Daoy (cell line): ENCODE measurements at places on chromosomes 6 and 20. TPM values are rescaled to one million over a fixed set of nuclear protein-coding genes. Genes with fewer than 3 reads are reported as not detected.

Gene NUP43
- 95.7 and 104 TPM in 2 replicates for total RNA-seq

Gene MOG
- total RNA-seq: not detected in 2 replicates

Gene GNRH2
- total RNA-seq: not detected in 2 replicates

Gene HSPA1L
- total RNA-seq: 0.12 and 0.80 TPM in 2 replicates

Gene FKBP1C
- total RNA-seq: 0.21 TPM in 1 of 2 replicates, not detected in the other

DNA sequence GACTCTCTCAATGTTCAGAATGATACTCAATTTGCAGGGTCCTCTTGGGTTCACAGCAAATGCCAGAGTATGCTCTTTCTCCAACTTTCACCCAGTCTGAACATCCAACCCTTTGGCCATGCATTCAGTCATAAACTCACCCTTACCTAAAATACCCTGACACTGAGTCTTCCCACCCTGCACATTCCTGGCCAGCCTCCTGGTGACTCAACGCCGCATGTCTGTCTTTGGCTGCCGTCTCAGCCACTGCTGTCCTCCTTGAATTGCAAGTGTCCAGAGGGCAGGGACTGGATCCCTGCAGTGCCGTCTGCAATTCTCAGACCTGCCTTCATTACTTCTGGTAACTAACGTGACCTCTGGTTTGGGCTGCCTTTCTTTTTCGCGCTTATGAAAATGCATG, 593.4 kb downstream of the QKI start:
- peak; percentile 33 for DNase-seq

DNA sequence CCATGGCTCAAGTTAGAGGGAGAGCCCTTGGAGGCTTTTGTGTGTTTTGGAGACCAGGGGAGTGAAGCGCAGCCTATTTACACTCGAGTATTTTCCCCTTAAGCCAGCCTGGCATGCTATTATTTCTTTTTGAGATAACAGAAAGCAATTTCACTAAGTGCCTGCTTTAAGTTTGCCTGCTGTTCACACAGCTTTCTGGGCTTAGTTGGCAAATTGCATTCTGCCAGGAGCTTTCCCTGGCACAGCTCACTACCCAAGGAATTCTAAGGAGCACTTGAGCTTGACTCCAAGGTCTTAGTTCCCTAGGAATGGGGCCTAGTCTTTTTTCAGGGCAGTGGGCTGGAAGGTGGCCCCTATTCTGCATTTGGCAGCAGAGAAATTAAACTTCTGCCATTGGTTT, 19.0 kb upstream of the ASXL1 start:
- DNase-seq: no peak

DNA sequence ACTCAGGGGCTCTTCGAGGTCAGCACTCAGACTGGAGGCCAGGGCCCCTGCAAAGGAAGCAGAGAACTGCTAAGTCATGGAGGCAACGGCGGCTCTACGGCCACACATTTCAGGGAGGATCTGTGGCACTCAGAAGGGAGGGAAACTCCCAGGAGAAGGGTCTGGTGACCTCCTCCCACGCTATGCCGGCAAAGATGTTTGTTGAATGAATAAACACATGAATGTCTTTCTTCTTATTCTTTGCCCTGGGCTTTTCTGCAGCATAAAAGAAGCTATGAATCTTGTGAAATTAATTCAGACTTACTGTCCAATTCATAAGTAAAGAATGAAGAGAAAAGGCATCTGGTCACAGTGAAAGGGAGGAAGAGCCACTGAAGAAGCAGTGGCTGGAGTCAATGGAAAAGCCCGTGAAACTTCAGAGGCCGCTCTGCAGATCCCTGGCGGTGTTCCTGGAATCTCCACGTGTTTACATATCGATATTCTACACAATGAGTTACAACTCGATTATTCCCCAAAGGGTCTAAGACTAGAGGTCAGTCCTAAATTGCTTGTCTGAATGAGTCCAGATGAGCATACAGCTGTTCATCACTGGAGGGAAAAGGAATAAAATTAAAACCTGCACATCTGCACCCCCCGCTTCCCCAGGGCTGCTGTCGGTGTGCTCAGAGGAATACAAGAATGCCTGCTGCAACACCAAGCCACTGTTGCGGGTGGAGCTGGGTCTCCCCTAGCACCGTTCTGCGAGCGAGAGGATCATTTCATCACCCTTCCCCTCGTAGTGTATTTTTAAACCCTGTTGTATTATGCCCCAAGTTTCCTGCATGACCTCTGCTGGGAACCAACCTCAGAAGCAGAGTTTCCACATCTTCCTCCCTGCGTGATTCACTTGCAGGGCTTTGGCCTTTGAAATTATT, 25.6 kb downstream of the INSM1 start:
- DNase-seq: no peak

DNA sequence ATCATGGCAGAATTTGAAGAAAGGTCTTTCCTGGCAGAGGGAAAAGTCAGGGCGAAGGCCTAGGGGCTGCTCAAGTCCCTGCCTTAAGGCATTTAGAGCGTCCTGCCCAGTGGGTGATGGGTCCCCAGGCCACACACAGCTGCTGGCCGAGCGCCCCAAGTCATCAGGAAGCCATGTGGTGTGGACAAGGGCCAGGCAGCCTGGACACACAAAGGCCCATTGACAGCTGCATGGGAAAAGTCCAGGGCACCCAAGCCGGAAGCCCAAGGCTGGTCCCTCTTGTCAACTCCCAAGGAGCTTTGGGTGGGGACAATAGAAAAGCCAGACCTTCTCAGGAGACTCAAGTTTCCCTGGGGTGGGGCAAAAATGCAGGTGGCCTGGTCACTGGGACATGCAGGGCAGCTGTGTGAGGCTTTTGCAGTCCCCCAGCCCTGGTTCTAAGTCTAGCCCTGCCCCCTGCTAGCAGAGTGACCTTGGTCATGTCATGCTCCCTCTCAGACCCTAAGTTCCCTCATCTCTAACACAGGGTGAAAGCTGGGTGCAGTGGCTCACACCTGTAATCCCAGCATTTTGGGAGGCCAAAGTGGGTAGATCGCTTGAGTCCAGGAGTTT, 44.3 kb upstream of the PTGIS start:
- DNase-seq: no peak
